ENCODE measurements at places on chromosomes 5 and 9.

- no peak for DNase-seq
Observed at GRCh38 chr9:114012126-114012525, 66.0 kb downstream of the AMBP start.

DNA sequence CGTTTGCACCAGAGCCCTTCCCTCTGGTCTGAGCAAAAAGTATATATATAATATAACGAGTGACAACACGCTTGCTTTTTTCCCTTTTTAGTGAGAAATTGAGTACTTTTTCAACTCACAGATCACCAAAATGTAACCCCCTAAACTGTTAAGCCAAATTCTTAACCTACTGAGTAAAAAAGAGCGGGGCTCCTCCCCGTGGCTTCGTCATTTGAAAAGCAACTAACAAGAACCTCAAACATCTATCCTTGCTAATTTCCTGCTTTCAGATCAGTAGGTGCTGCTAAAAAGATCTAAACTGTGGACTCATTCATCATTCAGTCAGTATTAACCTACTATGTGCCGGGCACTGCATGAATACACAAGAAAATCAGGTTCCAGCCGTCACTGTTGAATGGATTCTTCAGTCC lies 1.0 kb upstream of the PTBP3 start:
- peak; percentile 11 for DNase-seq

GRCh38 chr5:91438871-91439270 lies 55.8 kb upstream of the ARRDC3 start:
- no peak for DNase-seq

DNA sequence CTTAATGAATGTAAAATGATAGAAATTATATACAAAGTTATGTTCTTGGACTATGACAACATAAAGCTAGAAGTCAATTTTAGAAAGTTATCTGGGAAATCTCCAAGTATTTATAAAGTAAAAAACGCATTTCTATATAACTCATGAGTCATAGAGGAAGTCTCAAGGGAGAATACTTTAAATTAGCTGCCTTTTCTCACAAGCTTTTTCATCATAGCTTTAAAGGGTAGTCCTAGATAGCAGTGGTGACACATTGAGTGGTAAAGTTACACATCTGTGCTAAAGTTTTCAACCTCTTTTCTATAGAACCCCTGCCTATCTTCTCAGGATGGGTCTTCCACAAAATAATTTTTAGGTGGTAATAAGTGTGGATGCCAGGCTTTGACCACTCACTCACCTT lies 598.3 kb upstream of the FAM174A start:
- no peak for DNase-seq

DNA sequence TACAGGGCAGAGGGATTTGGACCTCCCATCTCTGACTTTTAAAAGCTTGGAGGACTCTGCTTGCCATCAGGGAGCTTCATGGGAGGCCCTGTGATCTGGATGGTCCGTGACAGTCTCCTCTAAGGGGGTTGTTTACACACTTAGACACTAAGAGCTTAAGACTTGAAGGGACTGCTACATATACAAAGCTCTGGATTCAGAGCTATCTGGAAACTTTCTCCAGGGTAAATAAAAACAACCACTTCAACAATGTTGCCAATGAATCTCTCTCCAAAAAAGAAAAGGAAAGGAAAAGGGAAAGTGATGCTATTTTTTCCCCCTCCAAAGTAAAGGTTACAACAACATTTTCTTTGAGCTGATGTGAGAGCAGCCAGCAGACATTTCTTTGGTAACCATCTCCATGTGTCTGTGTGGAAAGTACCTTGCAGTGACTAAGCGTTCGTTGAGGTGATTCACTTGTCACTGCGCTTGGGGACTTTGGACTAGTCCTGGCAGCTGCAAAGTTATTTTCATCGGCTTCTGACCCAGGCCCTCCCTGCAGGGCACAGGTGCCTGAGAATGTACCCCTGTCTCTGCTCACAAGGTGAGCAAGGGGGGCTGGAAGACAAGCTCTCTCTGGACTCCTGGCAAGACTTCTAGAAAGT lies 262.1 kb upstream of the KLF4 start:
- DNase-seq = no peak

- no peak for DNase-seq
Observed at GRCh38 chr5:172744123-172745104, 26.6 kb downstream of the DUSP1 start.

DNA sequence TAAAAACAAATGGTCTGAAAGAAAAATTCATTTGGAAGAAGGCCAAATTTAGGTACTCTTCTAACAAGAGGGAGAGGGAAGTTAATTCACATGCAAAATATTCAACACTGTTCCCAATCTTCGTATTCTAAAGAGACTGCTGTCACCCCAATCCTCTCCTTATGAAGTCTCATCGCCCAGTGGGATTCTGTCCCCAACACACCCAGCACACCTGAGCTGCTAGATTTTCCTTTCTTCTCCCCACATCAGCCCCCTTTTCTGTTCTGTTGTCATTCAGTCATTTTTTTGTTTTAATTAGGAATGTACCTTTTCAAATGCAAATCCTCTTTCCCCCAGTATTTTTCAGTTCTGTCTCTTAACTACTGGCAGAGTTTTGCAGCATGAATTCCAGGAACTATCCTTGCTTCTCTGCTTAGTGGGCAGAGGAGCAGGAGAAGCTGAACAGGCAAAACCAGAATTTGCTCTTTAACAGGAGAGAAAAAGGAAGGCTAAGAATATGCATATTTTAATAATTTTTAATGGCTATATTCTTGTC lies 366.9 kb downstream of the MAN2A1 start:
- DNase-seq = no peak

DNA sequence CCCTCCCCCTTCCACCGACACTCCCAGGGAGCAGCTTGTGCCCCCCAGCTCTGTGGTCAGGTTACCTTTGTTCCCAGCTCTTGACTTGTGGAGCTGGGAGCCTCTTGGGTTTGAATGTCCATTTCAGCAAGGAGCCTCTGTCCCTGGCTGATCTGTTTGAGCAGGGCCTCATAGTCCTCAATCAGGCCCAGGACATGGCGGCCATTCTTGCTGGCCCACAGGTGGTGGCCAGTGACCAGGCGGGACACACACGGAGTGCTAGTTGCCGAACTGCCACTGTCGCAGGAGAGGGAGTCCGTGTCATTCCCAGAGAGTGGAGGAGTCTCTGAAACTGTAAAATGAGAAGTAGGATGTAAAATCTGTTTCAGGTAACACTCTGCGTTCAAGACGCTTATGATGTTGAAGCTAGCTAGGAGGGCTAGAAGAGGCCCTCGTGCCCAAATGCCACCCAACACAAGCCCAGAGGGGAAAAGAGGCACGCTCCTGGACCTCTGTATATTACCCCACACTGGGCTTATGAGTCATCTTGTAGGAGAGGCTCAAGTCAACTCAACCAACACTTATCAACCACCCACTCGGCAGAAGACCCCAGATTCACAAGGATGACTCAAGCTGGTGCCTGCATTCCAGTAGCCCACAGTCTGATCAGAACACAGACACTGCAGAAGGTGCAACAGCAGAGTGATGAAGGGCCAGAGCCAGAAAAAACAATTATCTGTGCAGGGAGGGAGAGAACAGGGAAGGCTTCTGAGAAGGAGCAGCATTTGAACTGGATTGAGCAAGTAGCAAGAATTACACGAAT lies 177.0 kb downstream of the CDK5RAP2 start:
- DNase-seq = no peak

DNA sequence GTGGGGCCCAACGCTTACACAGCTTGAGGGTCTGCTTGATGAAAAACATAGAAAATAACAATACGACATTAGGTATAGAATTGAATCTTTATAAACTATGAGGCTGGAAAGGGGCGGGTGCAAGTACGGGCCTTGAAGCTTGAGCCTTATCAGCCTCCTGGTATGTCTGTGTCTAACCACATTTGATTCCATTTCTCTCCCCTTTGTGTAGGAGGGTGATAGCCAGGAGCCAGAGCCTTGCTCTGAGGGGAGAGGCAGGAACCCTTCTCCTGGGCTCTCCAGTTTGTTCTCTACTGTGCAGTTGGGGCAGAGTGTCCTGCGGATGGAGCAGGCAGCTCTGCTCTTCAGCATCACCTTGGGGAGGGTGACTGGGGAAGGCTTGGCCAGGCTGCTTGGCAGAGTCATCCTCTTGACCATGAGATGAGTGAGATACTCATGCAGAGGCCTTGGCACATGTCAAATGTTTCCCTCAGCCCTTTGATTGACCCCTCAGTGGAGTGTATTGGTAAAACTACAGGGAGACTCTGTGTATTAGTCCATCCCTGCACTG lies 153.5 kb downstream of the SEMA6A start:
- DNase-seq = no peak

GRCh38 chr9:133049043-133049442 lies 12.7 kb upstream of the CEL start:
- no peak for DNase-seq

- no peak for DNase-seq
Observed at GRCh38 chr5:39758426-39758825, 333.6 kb upstream of the DAB2 start.

GRCh38 chr5:167850911-167851310 lies 440.5 kb upstream of the WWC1 start:
- DNase-seq = no peak

- no peak for DNase-seq
Observed at GRCh38 chr5:66306844-66307315, 162.8 kb downstream of the SREK1 start.

GRCh38 chr5:3194271-3194670 lies 401.4 kb upstream of the IRX1 start:
- DNase-seq = no peak

GRCh38 chr9:137582286-137582860 lies 3.6 kb upstream of the DPH7 start:
- no peak for DNase-seq

DNA sequence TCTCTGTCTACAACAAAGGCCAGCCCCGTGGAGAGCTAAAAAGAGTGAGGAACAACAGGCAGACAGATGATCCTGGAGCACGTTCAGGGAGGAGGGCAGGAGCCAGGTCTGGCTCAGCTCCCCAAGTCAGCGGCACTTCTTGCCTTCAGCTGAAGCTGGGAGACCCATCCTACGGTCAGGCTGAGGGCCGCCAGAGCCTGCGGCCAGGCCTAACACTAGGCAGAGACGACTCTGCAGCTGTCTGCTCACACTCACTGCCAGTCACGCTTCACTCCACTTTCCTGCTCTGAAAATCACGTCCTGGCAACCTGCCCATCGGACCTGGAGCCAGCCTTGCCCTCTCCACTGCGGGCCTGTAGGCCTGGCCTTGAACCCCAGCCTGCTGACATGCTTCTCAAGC lies 160.9 kb upstream of the LHFPL2 start:
- DNase-seq = peak; percentile 63

DNA sequence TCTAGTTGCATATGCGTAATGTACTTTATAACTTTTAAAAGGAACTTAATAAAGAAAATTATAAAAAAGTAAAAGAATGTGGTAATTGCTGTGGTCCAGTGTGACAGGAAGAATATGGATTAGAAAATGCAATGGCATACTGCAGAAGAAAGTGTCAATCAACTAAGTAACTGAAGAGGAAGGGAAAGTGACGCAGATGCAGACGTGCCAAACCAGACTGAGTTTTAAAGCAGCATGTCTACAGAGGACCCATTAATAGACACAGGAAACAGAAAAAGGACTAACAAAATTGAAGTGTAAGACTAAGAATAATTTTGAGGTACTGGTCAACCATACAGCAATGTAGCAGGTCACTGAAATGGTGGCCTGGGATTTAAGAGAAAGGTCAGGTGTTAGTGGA lies 73.3 kb downstream of the DPYSL3 start:
- no peak for DNase-seq

DNA sequence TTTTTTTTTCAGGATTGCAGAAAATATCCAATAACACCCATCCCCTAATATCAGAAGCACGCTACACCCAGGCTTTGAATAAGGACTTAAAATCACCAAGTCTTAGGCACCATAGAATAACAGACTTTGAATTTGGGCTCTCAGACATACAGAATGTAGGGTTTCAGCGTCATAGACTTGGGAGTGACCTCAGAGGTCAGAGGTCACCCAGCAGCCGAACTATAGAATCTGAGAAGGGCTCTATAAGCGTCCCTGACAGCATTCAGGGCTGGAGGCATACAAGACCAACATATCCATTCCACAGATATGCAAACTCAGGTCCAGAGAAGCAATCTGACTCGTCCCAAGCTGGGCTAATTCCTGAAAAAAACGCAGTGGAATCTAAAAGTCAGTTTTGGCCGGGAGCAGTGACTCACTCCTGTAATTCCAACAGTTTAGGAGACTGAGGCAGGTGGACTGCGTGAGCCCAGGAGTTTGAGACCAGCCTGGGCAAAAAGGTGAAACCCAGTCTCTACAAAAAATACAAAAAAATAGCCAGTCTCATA lies 34.7 kb downstream of the SLC6A7 start:
- DNase-seq = no peak

GRCh38 chr9:100725371-100725770 lies 147.5 kb downstream of the CAVIN4 start:
- DNase-seq = peak; percentile 15

GRCh38 chr9:4732890-4733289 lies 8.1 kb downstream of the AK3 start:
- DNase-seq = no peak

GRCh38 chr9:109558718-109559151 lies 60.6 kb upstream of the PTPN3 start:
- no peak for DNase-seq

GRCh38 chr5:71586052-71586940 lies 844 bp upstream of the MCCC2 start:
- DNase-seq = no peak

GRCh38 chr5:76691467-76692273 lies 24.3 kb upstream of the F2R start:
- no peak for DNase-seq

- no peak for DNase-seq
Observed at GRCh38 chr5:2577312-2578036, 174.0 kb downstream of the IRX2 start.

- no peak for DNase-seq
Observed at GRCh38 chr5:103445426-103446035, 117.1 kb downstream of the NUDT12 start.

DNA sequence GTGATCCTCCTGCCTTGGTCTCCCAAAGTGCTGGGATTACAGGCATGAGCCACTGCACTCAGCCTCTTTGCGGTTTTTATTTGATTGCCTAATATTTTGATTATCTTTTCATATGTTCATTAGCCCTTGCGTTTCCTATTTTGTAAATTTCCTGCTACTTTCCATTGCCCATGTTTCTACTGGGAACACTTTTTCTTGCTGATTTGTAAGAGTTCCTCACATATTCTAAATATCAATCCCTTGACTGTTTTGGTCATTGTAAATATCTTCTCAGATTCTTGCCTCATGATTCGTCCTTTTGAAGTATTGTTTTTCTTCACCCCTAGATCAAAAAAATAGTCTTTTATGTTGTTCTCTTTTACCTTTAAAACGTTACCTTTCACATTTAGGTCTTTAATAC lies 37.9 kb upstream of the TTC1 start:
- no peak for DNase-seq

DNA sequence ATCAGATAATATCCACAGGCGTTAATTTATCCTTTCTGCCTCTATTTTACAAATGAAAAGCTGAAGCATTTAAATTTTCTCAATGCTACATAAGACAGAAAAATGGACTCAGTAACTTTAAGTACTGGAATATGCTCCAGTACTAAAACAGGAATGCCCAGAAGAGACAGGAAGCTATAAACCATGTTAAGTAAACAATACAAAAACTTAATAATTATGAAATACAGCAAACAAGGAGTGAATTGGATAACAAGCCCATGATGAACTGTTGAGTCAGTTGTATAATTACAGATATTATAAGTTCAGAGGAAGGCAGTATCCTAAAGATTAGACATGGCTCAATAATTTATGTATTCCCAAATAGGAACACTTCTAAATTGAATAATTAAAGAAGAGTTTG lies 148.5 kb downstream of the CHSY3 start:
- DNase-seq = no peak

GRCh38 chr5:172544371-172545095 lies 90.2 kb upstream of the SH3PXD2B start:
- DNase-seq = no peak

- DNase-seq = no peak
Observed at GRCh38 chr9:20506099-20506900, 116.0 kb downstream of the MLLT3 start.

All from SK-N-DZ (cell line).